ENCODE measurements at places on chromosomes 4 and X.

DNA sequence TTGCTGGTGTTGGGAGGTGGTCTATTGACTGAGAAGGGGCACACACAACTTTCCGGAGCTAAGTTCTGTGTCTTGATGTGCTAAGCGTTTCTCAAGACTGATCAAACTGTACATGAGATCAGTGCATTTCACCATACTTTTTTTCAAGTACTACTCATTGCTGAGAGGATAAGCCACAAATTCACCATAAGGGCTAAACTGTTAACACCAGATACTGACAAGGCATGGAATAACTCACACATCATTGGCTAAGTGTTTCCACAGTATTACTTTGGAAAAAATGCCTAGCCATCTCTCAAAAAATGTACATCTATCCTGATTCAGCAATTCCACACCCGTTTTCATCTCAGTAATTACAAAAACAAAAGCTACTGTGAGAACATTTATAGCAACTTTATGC lies 13.0 kb downstream of the RBMX start:
- no peak for DNase-seq

DNA sequence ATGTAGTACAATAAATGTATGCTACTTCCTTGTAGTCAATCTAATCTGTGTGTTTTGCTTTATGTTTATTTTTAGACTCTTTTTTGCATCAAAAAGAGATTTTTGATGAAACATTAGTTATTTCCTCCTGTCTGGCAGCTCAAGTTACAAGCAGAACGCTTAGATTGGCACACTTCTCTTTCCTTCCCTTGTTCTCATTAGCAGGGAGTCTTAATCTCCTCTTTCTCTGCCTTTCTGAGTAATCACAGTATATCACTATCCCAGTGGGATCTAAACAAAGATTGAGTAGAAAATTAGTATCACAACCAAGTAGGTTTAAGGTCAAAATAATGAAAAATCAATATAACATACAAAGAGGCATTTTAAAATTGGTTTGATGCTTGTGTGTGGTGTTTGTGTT lies 1192.6 kb downstream of the C4orf33 start:
- DNase-seq: no peak

DNA sequence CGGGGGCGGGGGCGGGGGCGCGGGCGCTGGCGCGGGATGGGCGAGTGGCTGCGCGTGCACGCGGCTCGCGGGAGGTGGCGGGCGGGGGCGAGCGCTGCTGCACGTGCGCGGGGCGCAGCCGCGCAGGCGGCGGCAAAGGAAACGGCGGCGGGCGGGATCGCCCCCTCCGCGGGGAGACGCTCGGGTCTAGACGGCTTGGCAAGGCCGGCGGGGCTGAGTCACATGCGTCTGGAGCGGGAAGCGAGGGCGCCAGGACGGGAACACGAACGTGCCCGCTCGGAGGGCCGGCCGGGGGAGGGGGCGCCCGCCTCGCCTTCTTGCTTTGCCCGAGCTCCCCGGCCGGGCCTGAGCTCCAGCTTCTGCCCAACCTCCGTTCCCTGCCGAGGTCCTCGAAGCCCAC lies 4.3 kb upstream of the HAUS7 start:
- no peak for DNase-seq

DNA sequence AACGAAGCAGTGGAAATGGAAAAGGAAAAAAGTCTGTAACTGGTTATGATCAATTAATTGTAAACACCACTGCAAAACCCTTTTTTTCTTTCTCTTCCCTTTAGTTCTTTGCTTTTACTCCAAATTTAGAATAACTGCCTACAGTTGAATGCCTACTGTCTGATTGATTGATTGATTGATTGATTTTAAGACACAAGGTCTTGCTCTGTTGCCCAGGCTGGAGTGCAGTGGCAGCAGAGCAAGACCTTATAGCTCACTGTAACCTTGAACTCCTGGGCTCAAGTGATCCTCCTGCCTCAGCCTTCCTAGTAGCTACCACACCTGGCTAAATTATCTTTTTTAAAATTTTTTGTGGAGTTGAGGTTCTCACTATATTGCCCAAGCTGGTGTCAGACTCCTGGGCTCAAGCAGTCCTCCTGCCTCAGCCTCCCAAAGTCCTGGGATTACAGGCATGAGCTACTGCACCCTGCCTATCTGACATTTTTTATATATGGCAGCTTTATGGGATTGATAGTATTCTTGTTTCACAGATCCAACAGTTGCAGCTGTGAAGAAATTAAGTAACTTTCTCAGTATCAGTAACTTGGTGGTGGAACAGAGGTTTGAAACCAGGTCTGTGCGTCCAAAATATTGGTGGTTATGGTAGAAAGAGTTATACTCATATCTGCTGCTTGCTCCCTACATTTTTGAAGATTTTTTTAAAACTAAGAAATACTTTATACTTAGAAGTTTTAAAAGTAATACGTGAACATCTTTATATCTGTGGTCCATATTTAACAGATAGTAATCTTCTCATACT lies 12.4 kb downstream of the UBE2K start:
- no peak for DNase-seq

DNA sequence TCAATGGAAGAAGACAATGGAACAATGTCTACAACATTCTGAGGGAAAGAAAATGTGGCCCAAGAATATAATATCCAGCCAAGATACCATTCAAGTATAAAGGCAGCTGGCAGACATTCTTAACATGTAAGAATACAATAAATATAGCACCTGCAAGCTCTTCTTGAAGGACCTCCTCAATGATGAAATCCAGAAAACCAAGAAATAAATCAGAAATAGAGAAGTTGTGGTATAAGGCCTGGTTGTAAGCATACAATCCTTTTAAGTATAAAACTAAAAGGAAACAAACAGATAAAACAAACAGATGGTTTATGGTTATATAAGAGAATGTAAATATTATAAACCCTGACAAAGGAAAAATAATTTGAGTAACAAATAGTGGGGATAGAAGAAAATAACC lies 33.4 kb downstream of the SYTL4 start:
- DNase-seq: no peak

- DNase-seq: no peak
Measured at GRCh38 chr4:188175288-188175687, 36.0 kb downstream of the TRIML1 start.

DNA sequence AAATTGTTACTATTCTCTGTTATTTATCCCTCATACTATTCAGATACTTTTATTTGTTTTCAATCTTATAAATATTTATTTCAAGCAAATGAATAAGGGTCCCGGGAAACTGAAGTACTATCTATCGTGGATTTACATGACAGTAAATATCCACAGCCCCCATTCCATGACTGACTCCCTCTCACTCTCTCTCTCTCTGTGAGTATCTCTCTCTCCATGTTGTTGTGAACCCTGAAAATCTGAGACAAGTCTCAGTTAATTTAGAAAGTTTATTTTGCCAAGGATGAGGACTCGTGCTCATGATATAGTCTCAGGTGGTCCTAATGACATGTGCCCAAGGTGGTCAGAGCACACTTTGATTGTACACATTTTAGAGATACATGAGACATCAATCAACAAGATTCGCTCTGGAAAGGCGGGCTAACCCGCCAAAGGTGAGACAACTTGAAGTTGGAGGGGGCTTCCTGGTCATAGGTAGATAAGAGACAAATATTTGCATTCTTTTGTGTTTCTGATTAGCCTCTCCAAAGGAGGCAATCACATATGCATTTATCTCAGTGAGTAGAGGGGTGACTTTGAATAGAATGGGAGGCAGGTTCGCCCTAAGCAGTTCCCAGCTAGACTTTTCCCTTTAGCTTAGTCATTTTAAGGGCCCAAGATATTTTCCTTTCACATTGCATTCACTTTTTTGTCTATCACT lies 986.4 kb downstream of the NLGN4X start:
- DNase-seq: no peak

DNA sequence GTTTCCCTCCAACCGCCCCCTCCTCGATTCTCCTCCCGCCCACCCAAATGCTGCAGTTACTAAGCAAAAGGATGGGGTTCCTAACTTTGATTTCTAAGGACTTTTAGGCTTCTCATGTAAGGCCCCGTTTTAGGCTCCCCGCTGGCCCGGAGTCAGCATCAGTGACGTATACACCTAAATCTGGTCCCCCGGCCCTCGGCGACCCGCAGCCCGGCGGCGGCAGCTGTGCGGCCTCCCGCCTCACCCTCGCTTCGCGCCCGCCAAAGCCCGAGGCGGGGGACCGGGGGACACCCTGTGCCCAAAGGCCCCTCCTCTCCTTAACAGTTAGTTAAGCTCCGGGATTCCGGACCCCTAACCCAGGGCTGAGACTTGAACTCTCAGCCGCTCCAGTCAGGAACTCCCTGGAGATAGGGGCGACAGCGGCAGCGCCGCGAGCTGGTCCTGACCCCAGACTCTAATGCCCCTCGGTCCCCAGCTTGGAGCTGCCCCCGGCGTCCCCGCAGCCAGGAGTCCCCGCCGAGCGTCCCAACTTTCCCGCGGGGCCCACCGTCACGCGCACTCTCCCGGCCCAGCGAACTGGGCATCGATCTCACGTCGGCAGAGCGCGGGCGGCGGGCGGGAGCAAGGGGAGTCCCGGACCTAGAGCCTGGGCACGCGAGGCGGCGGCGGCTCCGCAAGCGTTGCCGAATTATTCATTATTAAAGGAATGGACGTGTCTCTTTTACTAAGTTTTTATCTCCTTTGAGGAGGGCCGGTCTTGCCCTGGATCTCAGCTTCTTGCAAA lies 1.5 kb upstream of the NR3C2 start:
- DNase-seq: no peak

- no peak for DNase-seq
Measured at GRCh38 chr4:153217440-153217839, 13.2 kb downstream of the TRIM2 start.

- DNase-seq: no peak
Measured at GRCh38 chrX:63758011-63758410, 27.0 kb downstream of the ARHGEF9 start.

DNA sequence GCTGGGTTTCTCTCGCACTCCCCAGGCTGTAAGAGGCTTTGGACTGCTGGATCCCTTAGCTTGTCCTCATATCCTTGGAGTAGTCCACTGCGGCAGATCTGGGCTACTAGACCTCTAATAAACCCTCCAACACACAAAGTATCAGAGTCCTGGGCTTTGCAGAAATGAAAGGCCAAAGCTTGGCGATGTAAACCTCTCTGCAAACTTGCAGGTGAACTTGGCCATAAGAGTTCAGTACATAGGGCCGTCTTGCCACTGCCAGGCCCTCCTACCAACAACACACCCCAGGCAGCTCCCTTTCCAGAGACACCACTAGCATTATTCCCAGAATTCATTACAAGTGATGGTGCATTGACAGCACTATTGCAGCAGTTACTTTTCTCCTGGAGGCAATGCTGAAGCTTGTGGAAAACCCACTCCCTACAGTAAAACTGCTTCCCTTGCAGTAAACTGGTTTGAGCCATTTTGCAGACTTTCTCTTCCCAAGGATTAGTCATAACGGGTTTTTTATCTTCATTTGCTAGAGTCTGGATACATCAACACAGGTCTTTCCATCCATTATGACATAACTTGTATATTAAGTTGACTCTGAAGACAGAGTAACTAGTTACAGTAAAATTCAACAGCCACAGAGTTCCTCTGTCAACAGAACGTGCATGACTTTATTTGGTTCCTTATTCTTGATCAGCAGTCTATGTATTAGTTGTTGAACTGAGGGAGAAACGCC lies 2.4 kb downstream of the ANKRD50 start:
- DNase-seq: no peak

GRCh38 chr4:85527815-85528214 lies 52.9 kb downstream of the ARHGAP24 start:
- no peak for DNase-seq

- DNase-seq: no peak
Measured at GRCh38 chr4:80839281-80839680, 191.2 kb upstream of the BMP3 start.

DNA sequence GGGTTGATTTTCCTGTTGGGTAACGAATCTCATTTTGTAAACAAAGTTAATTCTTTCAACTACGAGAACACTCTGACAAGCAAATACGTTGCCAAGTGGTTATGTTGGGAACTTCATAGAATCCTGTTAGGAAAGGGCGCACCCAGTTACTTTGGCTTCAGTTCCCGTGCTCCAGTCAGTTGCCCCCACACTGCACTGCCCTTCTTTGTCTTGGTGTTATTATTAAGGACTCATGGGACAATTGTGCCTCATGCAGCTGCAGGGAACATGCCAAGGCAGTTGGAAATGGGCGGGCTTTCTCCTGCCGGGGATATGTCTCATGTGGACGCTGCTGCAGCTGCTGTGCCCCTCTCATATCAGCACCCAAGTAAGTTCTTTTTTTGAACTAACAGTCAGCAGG lies 28.9 kb downstream of the OFD1 start:
- no peak for DNase-seq

DNA sequence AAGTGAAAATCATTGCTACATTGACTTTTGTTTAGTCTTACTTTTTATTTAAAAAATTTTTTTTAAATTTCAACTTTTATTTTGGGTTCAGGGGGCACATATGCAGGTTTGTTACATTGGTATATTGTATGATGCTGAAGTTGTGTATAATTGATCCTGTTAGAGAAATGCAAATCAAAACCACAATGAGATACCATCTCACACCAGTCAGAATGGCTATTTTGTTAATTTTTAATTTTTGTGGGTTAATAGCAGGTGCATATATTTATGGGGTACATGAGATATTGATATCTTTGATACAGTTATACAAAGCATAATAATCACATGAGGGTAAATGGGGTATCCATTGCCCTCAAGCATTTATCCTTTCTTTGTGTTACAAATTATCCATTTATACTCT lies 34.1 kb downstream of the RBMX2 start:
- DNase-seq: no peak

- no peak for DNase-seq
Measured at GRCh38 chrX:47458528-47458927, 24.5 kb downstream of the ZNF41 start.

- DNase-seq: no peak
Measured at GRCh38 chr4:2116687-2117400, 57.7 kb downstream of the NAT8L start.

DNA sequence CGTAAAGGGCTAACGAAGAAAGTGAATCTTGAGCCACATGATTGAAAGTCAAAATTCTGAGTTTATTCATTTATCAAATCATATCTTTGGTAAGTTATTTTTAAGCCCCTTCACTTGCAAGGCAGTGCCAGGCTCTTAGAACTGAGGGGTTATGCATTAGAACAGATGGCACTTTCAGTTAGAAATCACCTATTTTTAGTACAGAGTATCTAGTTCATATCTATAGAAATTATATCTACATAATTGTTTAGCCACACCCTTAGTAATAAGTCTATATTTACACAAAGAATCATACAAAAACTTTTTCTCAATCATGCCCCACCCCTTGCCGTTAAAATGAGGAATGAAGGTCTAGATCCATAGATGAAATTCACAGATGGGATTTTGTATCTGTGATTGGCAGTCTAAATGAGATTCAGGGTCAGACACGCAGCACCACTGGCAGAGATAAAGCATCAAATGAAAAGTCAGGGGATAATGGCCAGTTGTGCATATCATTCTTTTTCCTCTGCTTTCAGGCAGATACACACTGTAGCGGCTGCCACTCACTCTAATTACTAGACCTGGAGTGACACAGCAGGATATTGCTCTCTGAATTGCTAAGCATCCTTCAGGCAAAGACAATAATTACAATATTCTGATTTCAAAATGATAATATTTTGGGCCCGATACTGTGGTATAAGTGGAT lies 440.5 kb downstream of the MAPK10 start:
- DNase-seq: no peak
